ENCODE measurements at places on chromosomes 6 and 20.

DNA sequence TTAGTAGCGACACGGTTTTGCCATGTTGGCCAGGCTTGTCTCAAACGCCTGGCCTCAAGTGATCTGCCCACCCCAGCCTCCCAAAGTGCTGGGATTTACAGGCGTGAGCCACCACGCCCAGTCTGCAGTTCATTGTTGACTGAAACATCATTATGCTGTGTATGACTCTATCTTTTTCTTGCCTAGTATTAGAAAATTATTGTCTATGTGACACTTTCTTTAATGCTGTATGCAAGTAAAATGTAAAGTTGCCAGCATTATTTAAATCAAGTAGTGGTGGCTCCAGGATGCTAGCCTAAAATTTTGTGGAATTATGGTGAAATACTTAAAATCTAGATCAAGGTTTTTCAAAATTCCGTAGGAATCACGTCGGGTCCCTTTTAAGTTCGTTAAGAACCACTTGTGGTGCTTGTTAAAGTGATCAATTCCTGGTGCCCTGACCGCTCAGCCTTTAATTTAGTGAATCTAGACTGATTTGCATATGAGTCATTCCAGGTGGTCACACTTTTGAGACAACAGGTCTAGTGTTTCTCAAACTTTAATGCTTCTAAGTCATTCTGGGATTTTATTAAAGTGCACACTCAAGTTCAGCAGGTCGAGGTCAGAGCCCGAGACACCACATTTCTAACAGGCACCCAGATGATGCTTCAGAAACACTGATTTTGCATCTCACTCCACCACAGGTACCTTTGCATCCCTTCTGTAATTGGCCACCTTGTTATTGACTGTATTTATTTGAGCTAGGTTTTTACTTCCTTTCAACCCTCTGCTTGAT is 132.6 kb upstream of the MTHFD1L start:
- no peak for DNase-seq

DNA sequence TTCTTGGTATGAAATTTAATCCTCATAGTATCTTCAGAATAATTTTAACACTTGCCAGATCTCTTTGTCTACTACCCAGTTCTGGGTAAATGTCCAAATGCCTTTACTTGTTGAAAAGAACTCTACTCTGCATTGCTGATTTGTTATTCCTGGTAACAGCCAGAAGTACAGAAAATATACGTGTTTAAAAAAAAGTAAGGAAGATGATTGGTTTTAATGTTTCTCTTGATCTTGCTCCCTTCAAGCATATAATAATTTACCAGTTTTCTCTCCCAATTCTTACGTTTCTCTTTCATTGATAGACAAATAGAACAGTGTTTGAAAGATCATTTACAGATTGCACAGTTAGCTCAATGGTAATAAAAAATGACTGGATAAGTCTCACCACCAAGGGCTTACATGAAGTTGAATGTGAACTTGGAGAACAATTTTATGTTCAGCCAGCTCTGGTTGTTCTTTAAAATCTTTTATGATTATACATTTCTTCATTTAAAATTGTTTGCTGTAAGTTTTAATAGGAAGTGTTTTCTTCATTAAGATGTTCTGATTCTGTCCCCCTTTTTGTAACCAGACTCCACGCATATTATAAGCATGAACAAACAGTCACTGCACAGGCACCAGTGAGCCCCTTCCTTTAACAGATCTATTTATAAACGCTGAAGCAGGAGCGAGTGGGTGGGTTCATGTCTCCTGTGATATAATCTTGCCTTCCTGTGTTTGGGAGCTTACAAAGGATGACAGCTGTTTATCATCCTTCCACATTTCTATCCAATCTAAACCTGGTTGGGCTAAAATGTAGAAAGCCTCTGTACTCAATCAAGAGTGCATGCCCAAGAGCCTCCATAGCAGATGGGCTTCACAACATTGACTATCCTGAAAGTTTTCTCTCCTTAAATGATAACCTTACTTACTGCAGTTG is 299.5 kb downstream of the PRL start:
- DNase-seq: no peak

- no peak for DNase-seq
Measured at GRCh38 chr6:148925701-148926100, 178.9 kb downstream of the UST start.

GRCh38 chr20:16639027-16639941 is 66.0 kb upstream of the KIF16B start:
- DNase-seq: no peak

- DNase-seq: no peak
Measured at GRCh38 chr6:110939429-110940200, 18.9 kb upstream of the GTF3C6 start.

- DNase-seq: no peak
Measured at GRCh38 chr6:7894262-7895124, 16.1 kb downstream of the TXNDC5 start.

DNA sequence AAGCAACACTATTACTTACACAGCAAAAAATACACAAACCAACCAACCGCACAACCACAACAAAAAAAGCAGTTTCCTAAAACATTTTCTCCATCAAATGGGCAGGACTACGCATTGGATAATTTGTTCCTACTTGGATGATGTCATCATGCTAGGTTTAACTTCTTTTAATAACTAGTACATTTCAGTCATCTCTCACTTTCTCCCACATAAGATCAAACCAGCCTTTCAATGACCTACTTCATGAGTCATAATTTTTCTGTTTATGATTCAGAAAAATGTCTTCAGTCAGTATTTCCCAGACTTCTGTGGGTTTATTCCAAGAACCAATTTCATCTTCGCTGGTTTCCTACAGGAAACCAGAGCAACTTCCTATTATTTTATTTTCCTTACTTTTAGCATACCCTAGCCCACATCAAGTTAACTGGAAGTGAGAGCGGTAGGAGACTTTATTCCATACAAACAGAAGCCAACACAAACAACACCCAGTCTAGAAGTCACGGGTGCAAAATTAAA is 134.2 kb downstream of the GMDS start:
- DNase-seq: no peak

GRCh38 chr6:39365281-39366074 is 43.0 kb upstream of the KCNK16 start:
- no peak for DNase-seq

- no peak for DNase-seq
Measured at GRCh38 chr6:156550949-156551348, 226.2 kb upstream of the ARID1B start.

- DNase-seq: no peak
Measured at GRCh38 chr6:130050230-130050629, 31.8 kb downstream of the L3MBTL3 start.

- no peak for DNase-seq
Measured at GRCh38 chr6:33241968-33242367, 29.7 kb downstream of the VPS52 start.

GRCh38 chr6:33373960-33374910 is 17.4 kb upstream of the KIFC1 start:
- DNase-seq: no peak

- DNase-seq: no peak
Measured at GRCh38 chr20:3082955-3083952, 1.3 kb downstream of the AVP start.

DNA sequence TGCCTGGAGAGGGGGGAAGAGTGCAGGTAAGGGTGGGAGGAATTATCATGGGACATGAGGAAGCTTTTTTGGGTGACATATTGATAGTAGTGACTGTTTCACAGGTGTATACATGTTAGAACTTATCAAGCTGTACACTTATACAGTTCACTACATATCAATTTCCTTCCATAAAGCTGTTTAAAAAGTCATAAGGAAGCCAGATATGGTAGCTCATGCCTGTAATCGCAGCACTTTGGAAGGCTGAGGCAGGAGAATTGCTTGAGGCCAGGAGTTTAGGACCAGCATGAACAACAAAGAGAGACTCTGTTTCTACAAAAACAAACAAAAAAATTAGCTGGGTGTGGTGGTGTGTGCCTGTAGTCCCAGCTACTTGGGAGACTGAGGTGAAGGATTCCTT is 21.7 kb downstream of the ZSCAN12 start:
- DNase-seq: no peak

DNA sequence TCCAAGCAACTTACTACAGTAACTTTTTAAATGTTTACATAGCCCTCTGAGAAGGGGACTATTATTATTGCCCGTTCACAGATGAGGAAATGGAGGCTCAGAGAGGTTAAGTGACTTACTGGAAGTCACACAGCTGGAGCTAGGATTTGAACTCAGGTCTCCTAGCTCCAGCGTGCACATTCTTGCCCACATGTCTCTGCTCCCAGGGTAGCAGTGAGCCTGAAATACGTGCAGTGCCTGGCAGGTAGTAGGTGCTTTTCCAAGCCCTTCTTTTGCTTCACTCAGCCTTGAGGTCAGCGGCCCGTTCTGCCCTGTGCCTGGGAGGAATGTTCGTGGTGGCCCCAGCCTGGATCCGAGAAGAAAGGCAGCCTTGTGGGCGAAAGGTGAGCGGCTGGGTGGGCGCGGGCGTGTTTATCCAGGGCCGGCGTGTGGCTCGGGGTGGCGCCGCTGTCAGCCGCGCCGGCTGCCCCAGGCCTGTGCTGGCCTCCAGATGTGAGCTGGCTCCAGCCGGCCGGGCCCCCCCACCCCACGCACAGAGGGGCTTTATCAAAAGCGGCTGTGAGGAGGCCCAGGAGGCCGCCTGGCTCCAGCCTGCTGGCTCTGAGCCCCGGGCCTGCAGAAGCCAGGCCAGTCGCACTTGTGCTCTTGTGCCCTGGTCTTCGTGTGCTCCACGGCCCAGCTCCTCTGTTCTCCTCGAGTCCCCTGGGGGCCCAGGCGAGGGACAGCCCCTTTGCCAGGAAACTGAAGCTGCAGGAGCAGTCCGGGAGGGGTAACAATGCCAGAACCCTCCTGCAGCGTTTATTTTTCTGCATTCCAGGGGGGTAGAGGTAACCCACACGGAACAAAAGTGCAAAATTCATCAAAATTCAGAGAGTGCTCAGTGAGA is 58.1 kb downstream of the UBE2V1 start:
- DNase-seq: no peak

DNA sequence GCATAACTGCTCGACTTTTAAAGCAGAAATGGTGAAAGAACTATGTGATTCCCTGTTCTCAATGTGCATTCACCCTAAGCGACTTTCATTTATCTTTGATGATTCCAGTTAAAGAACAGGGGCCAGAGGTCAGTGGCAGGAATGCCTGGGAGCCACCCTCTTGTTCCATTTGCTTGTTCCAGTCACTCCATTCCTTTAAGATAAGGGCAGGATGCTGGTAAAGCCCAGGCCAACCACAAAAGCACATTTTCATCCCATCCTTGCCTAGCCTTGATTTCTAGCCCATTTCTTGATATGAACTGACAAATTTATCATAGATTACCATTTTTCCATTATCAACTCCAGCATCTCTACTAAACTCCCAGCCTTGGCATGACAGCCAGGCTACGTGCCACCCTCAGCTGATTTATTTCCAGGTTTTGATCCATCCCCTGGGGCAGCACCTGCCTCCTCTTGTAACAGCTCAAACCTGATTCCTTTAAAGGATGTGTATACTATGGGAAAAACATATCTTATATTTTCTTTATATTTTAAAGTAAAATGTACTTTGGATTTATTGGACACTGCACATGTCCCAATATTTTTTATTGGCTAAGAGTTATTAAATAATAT is 19.2 kb downstream of the HMGN3 start:
- DNase-seq: no peak

GRCh38 chr20:25254571-25254970 is 6.7 kb downstream of the PYGB start:
- no peak for DNase-seq

DNA sequence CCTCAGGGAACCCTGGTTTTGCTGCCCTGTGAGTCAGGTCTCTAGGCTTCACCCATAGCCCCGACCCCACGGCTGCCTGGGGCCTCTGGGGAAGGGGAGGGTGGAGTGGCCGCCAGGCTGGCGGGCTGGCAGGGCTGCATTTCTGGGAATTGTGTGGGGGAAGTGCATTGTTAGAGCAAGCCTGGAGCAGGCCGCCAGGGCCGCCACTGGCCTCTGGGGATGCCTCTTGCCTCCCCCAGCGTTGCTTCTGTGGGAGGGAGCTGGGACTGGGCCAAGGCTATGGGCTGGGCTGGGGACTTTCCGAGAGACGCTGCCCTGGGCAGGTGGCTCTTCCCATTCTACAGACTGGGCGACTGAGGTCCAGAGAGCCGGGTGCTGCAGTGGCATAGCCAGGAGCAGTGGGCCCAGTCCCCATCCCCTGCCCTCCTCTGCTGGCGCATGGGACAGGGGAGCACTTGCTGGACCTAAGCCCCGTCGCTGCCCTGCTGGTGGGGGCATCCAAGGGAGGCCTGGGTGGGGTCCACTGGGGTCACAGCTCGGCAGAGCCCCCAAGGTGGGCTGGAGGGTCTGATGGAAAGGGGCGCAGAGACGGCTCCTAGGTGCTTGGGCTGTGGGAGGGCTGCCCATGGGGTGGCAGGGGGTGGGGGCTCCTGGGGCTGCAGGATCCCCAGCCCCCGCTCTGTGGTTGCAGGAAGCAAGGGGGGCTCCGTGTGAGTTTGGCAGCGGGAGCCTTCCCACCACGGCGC is 6.6 kb upstream of the SOX18 start:
- DNase-seq: no peak

- no peak for DNase-seq
Measured at GRCh38 chr6:141133836-141134235, 998.9 kb upstream of the GJE1 start.

GRCh38 chr6:155964544-155964943 is 508.9 kb upstream of the NOX3 start:
- DNase-seq: no peak

DNA sequence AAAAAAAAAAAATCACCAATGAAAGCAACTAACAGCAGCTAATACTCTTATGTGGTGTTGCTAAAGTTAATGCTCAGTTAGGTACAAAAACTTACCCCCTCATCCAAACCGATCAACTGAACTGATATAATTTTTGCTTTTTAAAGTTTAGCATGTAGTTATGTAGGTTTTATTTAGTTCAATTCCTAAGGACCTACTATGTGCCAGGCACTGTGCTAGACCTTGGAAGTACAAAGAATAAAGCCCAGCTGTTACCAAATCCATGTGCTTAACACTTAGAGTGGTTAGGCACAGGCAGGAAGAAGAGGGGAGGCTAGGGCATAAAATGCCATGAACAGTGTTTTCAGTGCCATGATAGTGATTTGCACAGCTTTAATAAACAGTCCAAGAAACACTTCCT is 85.1 kb downstream of the PDSS2 start:
- no peak for DNase-seq

- DNase-seq: no peak
Measured at GRCh38 chr6:293193-294174, 1.2 kb downstream of the DUSP22 start.

DNA sequence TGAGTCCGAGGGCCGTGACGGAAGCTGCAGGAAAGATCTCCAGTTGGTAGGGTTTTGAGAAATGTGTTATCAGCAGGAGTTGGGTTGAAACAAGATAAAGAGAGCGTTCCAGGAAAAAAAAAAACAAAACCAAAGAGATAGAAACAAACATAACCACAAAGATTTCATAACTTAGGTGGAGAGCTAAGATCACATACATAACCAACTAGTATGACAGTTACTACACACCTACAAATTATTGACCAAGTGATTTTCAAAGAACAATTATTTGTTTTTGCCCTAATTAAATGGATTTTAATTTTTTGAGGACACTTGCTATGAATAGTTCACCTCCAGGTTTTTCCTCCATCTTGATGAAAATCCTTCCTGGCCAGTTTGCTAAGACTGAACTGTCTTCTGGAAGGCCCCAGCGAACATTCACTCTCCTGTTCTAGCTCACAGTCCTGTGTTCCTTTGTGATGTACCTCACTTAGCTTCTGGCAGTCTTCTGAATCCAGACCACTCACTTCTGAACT is 69.4 kb downstream of the SNX9 start:
- no peak for DNase-seq

GRCh38 chr6:132322398-132322797 is 78.9 kb downstream of the MOXD1 start:
- DNase-seq: no peak
